ENCODE measurements at places on chromosomes 7 and 10.

DNA sequence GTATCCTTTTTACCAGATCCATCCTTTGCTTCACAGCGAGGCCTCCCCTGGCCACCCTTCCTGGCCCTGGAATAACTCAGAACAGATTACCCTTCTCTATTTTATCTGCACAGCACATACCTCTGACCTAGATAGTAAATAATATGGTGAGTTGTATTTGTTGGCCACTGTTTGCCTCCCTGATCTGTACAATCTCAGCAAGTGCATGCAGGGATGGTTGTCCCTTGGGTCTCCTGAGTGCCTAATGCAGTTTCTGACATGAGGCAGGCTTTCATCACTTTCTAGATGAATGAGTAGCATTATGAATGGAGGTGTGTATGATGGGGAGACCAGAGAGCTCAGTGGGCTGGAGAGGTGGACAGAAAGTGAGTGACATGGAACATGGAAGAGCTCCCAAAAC is 525.1 kb upstream of the IGFBP3 start:
- DNase-seq, result no peak

- DNase-seq, result no peak
These were observed 113.2 kb upstream of the ADO start for GRCh38 chr10:62691336-62691735.

GRCh38 chr10:11017570-11018431 is at the start of gene CELF2:
Gene CELF2 (plus strand): TSS chr10:11017872. CDS start chr10:11018090, 218 bp downstream.
- DNase-seq, result no peak

DNA sequence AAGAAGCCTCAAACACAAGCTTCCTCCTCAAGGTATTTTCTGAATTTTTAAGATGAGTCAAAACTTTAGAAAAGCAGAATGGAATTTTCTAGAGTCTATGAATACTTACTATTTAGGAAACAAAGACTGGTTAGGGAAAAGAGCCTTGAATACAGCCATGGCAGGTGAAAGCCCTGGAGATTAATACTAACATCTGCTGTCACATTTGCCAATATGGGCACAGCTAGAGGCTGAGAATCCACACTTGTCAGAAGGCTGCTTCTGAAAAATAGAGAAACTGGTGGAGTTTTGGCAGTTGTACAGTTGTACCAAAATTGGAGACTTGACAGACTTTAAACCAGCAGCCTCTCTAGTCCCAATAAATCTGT is 24.3 kb upstream of the CNNM1 start:
- no peak for DNase-seq

GRCh38 chr7:6440381-6440780 is 7.4 kb downstream of the DAGLB start:
- DNase-seq, result no peak

GRCh38 chr10:122096705-122097104 is 107.7 kb downstream of the TACC2 start:
- no peak for DNase-seq

GRCh38 chr7:108016841-108017775 is 14.1 kb upstream of the LAMB1 start:
- DNase-seq, result no peak

DNA sequence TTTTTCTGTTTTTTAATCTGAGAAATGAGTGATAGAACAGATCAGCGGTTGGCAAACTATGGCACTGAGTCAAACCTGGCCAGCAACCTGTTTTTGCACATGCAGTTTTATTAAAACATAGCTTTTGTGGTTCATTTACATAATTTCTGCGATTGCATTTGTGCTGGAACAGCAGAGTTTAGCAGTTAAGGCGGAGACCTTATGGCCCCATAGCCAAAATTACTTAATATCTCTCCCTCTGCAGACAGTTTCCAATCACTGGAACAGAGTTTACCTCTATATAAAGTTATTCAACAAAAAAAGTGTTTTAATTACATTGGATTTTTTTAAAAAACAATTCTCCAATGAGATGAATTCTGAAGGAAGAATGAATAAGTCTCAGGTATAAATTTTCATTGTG is 212.1 kb downstream of the DGKB start:
- DNase-seq, result no peak

DNA sequence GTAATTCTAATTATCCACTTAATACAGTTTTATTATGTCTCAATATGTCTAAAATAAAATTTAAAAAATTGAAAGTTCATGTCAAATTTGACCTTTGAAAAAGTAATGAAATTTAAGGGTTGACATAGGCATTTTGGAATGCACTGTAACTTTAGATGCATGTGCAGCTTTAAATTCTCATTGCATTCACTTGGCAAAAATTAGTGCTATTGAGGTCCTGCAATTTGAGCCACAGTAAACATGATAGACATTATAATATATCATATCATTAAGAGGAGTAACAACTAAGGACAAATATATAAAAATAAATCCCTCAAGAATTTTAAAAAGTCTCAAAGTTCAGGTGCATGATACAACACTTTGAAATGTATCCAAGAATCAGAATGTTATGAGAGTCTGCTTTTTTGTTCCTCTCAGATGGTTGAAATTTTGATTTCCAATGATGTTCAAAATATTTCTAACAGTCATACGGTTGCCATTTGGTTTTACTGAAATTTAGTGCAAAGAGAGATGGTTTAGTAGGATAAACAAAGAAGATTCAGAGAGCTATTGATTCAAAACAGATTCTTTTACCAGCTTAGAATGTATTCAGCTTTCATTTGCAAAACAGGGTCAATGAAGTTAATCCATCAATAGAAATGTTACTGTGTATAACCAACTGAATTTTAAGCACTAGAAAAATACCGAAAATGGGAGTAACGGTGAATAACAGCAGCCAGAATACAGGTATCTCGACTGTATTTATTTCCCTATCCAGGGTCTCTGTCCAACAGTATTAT is 71.8 kb downstream of the SEMA3A start:
- no peak for DNase-seq

- no peak for DNase-seq
These were observed 445.2 kb downstream of the DNAJB6 start for GRCh38 chr7:157782041-157782440.

GRCh38 chr10:78339251-78339650 is 305.6 kb downstream of the RPS24 start:
- DNase-seq, result no peak

DNA sequence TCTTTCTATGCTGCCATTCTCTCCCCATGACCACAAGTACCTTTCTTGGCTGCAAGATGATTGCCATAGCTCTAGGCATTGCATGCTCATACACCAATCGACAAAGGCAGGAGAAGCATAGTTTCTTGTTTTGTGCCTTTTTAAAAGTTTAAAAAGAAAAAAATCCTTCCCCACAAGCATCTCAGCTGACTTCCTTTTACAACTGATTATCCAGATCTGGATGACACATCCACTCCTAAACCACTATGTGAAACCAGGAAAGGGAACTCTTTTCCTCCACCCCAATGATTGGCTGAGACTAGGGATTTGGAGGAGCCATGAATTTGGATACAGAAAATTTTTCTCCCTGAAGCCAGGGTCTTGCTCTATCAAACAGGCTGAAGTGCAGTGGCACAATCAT is 14.5 kb upstream of the LRRC4 start:
- DNase-seq, result no peak

DNA sequence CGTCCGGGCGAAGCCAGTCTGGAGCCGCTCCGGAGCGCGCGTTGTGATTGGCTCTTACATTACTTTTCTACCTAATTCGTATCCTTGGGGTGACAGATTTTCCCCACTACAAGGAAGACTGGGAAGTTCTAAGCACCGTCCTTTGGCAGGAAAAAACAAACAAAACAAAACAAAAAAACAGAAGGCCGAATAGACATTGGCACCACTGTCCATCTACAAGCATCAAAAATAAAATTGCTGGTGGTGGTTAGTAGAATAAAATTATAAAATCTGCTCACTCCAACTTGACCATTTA is 651 bp upstream of the SKAP2 start:
- DNase-seq, result no peak

DNA sequence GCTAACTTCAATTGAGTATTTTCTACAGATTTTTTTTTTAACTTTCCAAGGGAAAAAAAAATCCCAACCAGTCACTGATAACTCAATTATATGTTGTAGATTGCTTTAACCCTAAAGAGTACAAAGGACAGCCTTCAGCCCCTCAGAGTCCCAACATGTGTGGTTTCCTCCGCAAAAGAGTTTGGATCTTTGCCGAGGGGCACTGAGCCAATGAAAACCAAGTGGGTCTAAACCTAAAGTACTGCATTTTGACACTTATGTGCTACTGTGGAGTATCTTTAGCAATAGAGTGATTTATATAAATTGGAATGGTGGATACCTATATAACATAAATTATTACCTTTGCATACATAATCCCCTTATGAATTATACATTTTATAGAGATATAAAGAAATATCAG is 91.5 kb downstream of the SEMA3D start:
- no peak for DNase-seq

- DNase-seq, result no peak
These were observed 54.0 kb upstream of the ZMIZ1 start for GRCh38 chr10:79014796-79015195.

GRCh38 chr7:25832456-25832855 is 319.5 kb upstream of the NFE2L3 start:
- no peak for DNase-seq

DNA sequence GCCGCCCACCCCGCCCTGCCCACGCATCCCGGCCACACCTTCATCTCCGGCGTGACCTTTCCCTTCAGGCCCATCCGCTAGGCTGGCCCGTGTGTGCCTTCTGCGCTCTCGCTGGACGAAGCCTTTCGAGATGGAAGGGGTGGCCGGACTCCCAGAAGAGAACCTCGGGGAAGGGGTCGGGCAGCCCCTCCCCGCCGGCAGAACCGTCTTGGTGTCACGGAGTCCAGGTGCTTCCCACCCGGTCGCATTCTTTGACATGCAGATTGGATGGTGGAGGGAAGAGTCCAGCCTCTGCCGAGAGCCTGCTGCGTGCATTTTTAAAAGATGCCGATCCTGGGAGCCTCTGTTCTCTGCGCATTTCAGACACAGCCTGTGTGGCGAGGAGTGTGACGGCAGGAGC is 7.3 kb upstream of the ZNF853 start:
- no peak for DNase-seq

DNA sequence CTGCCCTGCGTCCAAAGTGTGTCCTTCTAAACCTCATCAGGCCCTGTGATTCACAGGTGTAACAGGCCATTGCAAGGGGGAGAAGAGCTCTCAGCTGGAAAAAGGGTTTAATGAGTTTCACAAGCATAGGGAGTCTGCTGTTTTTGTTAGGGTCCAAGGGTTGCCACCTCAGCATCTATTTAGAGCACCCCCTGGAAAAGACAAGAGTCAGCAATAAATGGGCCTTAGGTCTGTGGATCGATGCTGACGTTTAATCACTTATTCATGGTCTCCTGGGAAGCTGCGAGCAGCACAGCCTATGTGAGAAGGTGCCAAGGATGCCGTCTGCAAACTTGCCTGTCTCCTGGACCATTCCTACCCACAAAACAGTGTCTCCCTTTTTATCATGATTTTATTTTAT is 78.4 kb upstream of the BAIAP2L1 start:
- DNase-seq, result no peak

- no peak for DNase-seq
These were observed 62.1 kb downstream of the PTEN start for GRCh38 chr10:87925570-87925969.

- no peak for DNase-seq
These were observed 33.7 kb downstream of the C10orf120 start for GRCh38 chr10:122665946-122666345.

- no peak for DNase-seq
These were observed 395.9 kb downstream of the GRM8 start for GRCh38 chr7:126856691-126857291.

- DNase-seq, result no peak
These were observed 1.2 kb downstream of the DMBT1 start for GRCh38 chr10:122561792-122562191.

DNA sequence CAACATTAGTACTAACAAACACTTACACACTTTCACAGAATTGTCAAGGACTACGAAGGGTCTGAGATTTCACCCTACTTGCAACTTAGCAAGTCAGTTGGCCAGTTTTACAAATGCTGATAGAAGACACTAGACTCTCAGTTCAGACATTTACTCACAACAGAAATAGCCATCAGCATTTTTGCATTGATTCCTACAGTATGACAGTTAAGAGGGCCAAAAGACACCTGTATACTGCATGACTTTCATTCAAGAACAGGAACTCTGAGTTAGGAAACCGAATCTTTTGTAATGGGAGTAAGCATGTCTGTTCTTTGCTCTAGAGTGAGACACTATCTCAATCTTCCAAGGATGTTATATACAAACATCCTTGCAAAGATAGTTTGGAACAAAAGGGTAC is 40.9 kb downstream of the FAM204A start:
- no peak for DNase-seq

GRCh38 chr7:87518735-87519134 is 43.3 kb upstream of the ABCB4 start:
- DNase-seq, result no peak

- DNase-seq, result no peak
These were observed 53.4 kb upstream of the CAMK2B start for GRCh38 chr7:44378744-44379143.

DNA sequence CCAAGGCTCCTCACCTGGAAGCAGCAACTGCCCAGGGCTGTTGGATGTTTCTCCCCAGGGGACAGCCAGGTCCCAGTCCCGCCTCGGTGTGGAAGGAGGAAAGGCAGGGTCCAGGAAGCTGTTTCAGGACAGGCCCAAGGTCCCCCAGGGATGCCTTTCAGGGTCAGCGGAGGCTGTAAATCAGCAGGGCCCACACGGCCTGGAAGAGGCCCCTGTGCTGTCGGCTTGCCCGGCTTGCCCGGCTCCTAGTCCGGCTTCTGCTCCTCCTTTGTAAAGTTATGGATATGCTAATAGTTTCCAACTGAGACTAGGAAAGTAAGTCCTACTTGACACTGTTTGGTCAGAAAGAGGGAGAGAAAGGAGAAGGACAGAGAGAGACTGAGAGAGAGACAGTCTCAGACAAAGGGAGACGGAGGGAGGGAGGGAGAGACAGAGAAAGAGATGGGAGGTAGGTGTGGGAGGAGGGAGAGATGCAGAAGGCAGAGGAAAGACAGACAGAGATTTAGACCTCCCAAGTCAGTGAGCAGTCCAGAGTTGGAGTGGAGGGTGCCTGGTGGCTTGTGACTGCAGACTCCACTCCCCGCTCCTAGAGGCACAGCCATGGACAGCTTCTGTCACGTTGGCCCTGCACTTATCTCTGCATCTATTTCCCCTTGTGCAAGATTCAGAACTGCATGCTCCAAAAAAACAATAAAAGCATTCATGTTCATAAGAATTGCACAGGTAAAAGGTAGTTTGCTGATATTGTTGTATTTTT is 10.5 kb downstream of the IKZF1 start:
- no peak for DNase-seq

GRCh38 chr10:92727550-92727949 is 37.8 kb downstream of the HHEX start:
- DNase-seq, result no peak

GRCh38 chr10:124143721-124144120 is 50.3 kb upstream of the CHST15 start:
- no peak for DNase-seq

DNA sequence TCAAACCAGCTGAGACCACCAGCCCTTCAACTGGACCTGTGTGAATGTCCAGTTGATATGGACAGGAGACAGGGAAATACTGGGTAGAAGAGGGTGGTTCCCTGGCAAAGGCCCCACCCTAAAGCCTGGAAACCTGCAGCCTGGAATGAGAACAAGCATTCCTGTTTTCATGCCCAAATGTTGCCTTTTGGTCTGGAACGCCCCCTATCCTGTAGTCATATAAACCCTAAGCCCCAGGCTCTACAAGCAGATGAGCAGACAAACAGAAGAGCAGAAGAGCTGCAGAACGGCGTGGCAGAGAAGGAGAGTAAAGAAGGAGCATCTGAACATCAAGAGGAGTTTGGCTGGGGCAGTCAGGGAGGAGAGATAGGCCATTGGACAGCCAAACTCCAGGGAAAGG is 38.4 kb downstream of the SYPL1 start:
- DNase-seq, result no peak

- no peak for DNase-seq
These were observed 839.9 kb upstream of the LRRTM3 start for GRCh38 chr10:66085906-66086305.

All from cortex of kidney (tissue), 1 donor.